ENCODE measurements at places on chromosomes 12 and 14. TPM values are rescaled to one million over a fixed set of nuclear protein-coding genes. Genes with fewer than 3 reads are reported as not detected.

GRCh38 chr12:20212658-20213555 is 155.4 kb upstream of the PDE3A start:
- DNase-seq, result peak; percentile 70

DPPA3 gene
- not detected for total RNA-seq

DNA sequence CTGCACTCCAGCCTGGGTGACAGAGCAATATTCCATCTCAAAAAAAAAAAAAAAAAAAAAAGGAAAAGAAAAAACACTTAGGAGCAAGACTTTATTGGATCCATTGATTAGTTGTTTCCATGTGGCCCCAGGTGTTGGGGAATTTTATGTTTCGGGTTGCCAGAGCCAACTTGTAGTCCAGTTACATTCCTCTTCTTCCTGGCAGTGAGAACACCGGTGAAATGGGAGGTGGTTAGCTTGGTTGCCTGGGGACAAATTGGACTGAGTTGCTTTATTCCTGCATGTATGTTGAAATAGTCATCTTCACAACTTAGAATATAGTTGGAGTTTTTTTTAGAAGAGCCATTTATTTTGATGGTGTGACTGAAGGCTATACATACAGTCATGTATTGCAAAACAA is 12.6 kb downstream of the RCOR1 start:
- no peak for DNase-seq

CCDC60 gene
- total RNA-seq, result not detected

ATP5MC2 gene
- total RNA-seq, result 69.4 TPM

- no peak for DNase-seq
These were observed 35.6 kb upstream of the ITPR2 start for GRCh38 chr12:26868447-26869103.

CCDC197 gene
- total RNA-seq, result not detected

GRCh38 chr12:62581288-62582064 is 114.8 kb downstream of the MON2 start:
- peak; percentile 65 for DNase-seq

- DNase-seq, result no peak
These were observed 33.3 kb downstream of the DICER1 start for GRCh38 chr14:95123891-95124579.

GRCh38 chr12:112686373-112686772 is 105.2 kb upstream of the RPH3A start:
- DNase-seq, result peak; percentile 19

DNA sequence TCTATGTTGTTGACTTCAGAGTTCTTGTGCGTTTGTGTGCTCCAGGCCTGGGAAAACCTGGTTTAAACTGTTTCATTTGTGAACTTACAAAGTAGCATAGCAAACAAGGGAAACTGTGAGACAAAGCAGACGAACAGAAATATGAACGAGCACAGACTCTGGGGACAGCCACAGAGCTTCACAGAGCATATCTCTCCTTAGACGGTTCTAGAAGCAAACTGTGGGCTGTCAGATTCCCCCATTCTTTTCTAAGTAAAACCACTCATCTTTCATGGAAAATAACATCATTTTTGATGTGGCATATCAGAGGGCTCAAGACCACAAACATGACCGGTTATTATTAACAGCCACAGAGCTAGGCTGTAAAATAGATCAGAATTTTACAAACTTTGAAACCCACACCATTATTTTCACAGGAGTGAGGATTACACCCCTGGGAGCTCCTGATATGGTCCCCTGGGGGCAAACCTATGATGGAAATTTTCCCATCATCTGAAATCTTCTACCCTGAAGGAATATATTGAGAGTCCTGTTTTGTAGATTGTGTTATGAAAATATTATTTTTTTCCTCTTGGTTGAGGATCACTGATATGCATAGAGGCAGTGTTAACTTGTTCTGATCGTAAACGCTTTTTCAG is 102.0 kb downstream of the ADGRD1 start:
- no peak for DNase-seq

- DNase-seq, result no peak
These were observed 94.1 kb downstream of the LGMN start for GRCh38 chr14:92654239-92654901.

DNA sequence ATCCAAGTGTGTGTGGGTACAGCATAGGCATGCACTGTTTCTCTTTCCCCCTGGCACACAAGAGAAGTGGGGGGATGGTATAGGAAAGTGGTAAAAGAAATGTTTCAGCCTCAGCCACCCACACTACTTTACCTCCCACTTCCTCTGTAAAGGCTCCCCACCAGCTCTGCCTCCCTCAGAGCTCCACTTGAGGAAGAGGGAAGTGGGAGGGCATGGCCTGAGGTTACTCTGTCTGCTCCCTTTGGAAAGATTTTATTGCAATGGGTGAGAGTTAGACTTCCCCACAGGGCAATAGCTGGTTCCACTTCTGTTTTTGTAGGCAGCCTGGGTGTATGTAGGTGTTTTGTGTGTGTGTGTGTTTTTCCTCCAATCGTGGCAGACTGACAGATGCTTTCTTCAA is 145.3 kb downstream of the SSPN start:
- DNase-seq, result no peak

TOMM20L gene
- not detected for total RNA-seq

ATG14 gene
- total RNA-seq, result 18.0 TPM

DNA sequence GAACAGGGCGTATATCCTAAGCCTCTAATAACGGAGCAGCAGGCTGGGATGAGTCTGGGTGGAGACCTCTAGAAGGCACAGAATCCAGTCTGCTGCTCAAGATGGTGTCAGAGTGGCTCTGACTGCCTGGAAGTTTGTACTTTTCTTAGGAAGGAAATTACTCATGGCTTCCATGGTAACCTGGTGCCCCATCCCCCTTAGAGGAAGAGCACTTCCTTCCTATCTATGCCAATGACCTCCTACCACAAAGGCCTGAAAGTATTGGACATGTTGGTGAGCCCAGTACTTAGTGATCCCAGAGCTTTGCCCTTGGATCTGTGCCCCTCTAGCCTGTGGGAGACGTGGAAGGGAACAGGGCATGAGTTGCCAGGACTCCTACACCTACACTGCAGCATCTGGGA is 1.5 kb downstream of the BATF start:
- DNase-seq, result no peak

- DNase-seq, result no peak
These were observed 27.2 kb upstream of the RGS6 start for GRCh38 chr14:71905031-71905430.

DNA sequence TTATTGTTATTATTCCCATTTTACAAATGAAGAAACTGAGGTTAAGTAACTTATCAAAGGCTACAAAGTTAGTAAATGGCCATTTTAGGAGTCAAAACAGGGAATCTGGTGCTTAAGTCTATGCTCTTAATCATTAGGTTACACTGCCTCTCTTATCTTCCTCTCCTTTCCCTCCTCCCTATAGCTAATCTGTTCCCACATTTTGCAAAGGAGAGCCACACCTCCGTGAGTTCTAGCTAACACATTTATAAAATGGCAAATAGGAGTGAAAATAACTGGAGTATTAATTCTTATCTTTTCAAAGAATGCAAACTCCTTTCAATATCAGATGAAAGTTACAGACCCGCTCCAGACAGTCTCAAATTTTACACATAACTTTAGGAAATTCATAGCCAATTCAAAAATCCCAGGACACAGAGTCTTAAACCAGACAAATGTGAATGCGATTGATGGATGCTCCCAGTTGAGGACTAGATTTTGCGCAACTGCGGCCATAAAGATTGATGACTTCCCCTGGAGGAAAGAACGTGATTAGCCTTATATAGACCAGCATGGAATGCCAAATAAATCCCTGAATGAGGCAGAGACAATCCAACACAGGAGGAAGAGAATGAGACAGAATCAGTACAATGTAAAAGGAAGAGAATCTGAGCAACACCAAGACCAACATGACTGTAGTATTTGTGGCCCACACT is 225.0 kb upstream of the ARID2 start:
- no peak for DNase-seq

- DNase-seq, result no peak
These were observed 396.7 kb downstream of the NPAS3 start for GRCh38 chr14:33335366-33335765.

DNA sequence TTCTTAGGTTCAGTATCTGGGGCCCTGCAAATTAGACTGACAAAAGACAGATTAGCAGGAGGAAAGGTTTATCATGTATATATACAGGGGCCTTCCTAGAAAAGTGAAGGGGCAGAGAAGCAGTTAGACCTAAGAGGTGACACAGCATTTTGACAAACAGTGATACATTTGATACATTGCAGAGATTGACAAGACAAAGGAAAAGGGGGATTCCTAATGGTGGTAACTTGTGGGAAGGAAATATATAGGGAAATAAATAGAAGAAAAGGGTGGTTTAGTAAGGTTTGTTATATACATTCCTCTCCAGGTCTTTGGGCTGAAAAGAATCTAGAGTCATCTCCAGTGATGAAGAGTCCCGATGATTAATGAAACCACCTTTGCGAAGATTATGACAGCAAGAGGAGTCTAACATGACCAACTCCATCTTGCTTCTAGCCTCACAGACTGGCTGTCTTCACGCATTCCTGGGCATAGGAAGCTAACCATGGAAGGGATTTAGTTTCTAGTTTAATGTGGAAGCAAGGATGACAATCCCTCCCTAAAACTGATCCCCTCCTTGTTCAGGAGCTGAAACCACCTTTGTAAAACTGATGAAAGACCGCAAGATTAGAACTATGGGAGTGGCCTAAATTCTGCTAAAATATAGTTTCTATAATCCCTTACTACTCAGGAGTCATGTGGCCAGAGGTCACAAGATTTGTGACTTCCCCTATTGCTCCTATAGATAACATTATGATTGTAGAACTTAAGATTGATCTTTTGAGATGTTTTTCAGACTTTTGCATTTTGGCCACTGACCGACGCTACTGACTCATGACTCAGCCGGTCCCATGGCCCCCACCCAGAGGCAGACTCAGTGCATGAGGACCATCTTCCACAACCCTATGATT is 31.1 kb upstream of the CPM start:
- no peak for DNase-seq

C12orf57 gene
- total RNA-seq, result 131 TPM

GLIPR1L1 gene
- not detected for total RNA-seq

GRCh38 chr14:24062216-24062980 is 9.0 kb upstream of the CPNE6 start:
- DNase-seq, result no peak

DNA sequence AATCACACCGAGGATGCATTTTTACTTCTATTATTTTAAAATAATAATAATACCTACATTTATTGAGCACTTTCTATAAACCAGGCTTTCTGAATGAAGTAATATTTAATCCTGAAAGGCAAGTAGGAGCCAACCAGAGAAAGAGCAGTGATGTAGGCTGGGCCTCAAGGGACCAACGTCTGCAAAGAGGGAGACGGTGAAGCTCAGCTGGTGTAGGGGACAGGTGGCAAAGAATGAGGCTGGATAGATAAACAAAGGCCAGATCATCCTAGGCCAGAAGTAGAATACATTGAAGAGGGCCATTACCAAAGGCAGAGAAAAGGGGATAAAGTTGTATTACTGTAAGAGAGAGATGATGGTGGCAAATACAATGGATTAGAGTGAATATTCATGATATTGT is 810 bp upstream of the TMBIM4 start:
- DNase-seq, result no peak

Measured in cerebellum (tissue), 4 donors.